ENCODE measurements at places on chromosomes 12 and 14.

DNA sequence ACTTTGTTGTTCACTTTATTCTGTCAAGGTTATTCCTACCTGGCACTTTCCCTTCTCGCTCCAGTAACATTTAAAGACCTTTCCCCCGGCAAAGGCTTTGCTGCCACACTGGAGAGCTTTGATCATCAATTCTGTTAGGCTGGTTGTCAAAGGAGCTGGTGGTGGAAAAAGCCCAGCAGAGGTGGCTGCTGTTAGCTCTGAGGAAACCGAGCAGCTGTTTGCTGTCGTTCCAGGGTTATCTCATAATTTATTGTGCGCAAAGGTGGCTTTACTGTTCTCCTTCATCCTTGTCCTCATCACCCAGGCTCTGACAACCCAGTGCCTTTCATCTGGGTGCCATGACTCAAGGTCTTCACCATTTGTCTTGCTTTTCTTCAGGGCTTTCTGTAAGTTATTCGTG is 38.2 kb upstream of the CRADD start:
- no peak for DNase-seq

- DNase-seq: no peak
Measured at GRCh38 chr12:33830070-33830469, 192.2 kb upstream of the ALG10 start.

DNA sequence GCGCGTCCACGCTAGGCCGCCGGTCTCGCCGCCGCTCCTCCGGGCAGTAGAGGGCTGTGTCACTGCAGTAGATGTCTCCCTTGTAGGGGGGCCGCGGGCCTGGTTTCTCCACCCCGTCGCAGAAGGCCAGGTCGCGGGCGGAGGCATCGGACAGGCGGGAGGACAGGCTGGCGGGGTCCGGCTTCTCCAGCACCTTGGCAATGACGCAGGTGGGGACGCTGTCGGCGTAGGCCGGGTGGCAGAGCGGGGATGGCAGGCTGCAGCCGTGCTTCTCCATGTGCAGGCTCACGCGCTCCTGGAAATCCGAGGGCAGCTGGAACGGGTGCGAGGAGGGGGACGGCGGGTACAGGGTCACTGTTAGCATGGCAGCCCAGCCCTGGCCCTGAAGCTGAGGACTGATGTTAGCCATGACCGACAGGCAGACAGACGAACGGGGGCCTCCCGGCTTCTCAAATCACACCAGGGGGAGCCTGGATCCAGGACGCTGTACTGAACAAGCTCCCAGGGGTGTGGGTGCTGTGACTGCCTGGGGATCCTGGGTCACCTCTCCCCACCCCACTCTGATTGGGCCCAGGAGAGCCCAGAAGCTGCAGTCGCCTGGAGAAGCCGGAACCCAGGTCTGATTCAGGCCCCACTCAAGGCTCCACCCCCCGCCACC is 48.1 kb downstream of the BEGAIN start:
- DNase-seq: no peak

DNA sequence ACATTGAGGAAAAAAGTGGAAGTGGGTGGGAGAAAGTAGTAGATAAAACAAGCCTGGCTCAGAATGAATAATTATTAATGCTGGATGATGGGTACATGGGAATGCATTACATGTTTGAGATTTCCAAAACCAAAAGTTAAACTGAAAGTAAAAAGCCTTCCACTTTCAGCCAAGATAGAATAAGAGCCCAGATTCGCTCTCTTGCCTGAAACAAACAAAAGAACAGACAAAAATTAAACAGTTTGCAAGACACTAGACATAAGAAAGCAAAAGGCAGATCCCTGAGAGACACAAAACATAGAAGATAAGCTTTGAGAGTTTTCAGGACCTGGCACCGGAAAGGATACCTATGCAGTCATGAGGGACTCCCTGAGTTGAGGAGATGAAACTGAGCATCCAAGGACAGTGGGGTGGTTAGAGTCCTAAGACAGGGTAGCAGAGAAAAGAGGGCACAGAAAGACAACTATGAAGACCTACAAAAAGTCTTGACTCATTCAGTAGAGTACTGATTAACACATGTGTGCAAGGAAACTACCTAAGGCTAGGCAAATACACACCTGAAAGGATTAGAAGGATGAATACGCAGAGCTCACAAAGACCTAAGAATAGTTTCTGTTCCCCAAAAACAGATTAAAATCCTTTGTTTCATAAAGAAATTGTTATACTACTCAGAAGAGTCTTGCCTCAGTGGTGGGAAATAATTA is 54.1 kb downstream of the CEP83 start:
- DNase-seq: no peak

- DNase-seq: no peak
Measured at GRCh38 chr14:104794631-104794992, 936 bp downstream of the AKT1 start.

DNA sequence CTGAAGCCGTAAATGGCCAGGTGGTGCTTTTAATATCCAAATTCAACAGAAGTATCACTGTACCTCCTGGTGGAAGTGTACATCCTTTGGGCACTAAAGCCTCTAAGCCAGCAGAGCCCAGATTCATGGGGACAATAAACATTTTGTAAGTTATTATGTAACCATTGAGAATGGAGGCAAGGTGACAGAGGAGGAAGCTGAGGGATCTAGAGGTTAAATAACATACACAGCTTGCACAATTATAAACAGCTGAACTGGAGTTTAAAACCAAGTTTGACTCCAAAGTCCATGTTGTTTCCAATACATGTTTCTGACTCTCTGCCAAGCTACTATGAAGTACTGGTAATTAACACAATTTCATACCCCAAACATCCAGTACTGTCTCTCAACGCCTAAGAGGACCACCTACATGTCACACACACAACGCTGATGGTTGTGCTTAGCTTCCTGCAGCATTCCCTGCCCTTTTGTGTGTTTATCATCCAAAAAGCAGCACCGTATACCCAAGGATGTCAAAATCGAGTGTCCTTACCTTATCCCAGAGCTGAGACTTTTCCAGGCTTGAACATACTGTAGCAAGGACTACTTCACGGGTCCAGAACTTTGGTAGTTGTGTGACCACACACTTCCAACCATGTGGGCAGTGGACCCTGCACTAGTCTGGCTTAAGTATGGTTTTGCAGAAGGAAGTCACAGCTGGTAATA is 41.3 kb downstream of the EGLN3 start:
- no peak for DNase-seq

DNA sequence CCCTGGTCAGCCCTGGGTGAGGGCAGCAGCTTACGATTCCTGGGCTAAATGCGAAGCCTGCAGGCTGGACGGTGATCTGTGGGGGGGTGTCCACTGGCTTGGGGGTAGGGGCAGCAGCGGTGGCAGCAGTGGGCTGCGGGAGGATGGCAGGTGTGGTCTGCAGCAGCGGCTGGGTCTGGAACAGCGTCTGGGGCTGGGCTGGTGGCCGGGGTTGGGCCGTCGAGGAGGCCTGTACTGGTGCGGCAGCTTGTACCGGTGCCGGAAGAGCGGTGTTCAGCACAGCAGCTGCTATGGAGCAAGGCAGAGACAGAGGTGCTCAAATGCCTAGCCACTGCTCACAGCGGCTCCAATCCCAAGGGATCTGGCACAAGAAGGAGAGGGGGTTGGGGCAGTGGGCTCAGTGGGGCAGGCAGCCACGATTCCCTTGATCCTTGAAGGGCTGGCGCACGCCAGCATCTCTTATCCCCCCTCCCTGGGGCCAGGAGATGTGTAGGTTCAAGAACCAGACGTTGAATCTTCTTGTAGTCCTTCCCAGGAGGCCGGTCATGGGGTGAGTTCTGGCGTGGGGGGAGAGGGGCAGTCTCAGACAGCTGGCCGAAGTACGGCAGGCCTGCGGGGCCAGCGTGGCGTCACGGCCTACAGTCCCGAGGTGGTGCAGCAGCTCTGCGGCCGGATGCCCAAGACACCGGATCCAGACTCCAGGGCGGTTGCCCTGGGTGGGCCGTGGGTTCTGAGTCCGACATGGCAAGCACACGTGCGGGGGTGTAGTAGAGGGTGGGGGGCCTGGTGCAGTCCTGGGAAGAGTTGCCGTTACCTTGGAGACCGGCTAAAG is 19.9 kb downstream of the POU6F1 start:
- DNase-seq: no peak

DNA sequence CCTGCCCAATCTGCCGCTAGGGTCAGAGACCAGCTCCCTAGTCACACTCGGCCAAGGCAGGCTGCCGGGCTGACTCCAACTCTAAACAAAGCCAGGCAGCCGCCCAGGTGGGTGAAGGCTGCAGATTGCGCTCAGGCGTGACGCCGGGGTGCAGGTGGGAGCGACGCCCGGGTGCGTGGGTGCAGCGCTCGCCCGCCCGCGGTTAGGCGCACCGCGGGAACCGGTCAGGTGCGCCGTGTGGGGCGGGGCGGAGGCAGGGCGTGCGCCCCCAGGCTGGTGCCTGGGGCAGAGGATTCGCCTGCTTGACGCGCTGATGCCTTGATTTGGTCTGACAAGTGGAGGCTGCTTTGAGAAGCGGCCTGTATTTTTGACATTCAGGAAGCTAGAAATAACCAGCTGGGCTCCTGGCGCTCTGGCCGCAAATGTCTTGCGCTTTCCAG is 126.7 kb upstream of the HIF1A start:
- no peak for DNase-seq

DNA sequence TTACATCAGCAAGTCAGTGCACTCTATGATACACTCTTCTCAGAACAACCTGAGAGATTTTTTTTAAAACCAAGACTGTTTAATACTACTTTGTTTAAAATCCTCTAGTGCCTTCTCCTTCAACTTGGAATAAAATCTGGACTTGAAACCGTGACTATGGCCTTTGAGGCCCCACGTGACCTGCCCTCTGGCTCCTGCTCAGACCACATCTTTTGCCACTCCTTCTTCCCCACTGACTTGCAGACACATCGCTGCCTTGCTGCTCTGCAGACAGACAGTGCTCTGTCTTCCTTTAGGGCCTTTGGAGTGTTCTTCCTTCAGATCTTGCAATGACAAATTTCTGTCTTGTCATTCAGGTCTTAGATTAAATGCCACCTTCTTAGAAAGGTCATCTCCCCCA is 48.5 kb downstream of the TTC8 start:
- DNase-seq: no peak

GRCh38 chr12:2348482-2348852 is 295.7 kb downstream of the CACNA1C start:
- no peak for DNase-seq

- DNase-seq: no peak
Measured at GRCh38 chr14:51236314-51236713, 3.7 kb upstream of the TMX1 start.

DNA sequence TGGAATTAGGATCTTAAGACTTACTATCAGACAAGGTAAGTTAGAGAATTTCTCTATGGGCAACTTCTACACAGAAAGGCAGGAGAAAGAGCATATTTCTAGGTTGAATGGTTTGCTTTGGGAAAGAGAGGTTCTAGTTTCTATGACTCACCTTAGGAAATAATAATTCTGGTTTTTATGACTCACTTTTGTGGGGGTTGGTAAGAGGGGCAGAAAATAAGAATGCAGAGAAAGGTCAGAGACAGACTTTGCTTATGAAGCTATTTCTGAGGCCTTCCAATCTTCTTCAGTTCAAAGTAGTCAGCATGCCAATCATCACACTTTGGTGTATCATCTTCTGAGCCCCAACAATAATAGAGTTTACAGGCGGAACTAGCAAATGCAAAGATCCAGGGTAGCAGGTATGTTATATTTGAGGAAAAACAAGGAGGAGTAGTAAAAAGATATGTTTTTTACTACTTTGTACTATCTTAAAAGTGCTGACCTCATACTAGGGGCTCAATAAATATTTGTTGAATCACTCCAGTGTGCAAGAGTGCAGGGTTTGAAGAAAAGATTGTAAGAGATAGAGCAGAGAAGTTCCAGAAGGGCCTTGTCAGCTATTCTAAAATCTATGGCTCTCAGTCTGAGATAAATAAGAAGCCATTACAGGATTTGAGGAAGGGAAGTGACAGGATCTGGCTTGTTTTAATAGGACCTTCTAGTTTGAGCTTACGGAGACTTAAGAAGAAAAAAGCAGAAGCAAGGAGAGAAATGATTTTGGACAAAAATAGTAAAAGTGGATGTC is 56.7 kb upstream of the LRFN5 start:
- DNase-seq: no peak

DNA sequence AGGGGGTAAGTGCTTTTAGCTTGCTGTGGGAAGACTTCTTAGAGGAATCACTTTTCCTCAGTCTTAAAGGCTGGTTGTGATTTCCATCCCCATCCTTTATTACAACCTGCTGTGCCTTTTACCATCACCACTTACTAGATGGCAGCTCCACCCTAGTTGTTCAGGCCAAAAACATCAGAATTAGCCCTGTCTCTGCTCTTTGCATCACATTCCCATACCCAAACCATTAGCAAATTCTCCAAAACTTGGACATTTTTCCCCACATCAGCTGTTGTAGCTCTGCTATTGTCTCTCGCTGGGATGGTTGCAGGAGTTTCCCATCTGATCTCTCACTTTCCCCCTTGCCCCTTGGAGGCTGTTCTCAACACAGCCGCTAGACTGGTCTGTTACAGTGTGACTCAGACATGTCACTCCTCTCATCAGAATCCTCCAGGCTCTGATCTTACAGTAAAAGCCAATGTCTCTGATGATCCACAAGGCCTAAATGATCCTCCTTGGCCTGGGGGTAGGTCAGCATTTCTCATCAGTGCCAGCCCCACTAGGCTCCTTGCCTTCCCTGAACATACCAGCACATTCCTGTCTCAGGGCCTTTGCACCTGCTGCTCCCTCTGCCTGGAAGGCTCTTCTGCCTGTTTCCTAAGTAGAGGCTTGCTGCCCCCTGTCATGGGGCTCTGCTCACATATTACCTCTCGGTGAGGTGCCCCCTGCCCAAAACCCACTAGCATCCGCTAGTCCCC is 102.5 kb downstream of the BEGAIN start:
- DNase-seq: no peak

- no peak for DNase-seq
Measured at GRCh38 chr12:50211392-50212070, 44.4 kb upstream of the CERS5 start.

DNA sequence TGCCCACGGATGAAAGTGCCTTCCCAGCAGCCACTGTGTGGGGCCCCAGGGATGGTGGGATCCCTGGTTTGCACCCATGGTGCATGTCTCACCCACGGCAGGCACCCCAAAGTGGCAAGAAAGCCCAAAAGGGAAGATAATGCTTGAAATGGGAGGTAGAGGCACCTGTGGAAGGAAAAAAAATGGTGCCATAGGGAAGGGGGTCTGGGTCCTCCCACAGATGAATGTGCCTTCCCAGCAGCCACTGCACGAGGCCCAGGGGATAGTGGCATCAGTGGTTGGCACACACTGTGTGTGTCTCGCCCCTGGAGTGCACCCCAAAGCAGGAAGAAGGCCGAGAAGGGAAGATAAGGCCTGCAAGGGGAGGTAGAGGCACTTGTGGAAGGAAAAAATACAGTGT is 264.2 kb downstream of the ALG10 start:
- no peak for DNase-seq

- no peak for DNase-seq
Measured at GRCh38 chr12:113149361-113150150, at the start of gene CFAP73. CFAP73 (plus strand) TSS chr12:113149724; CDS start chr12:113149858, 134 bp downstream.

DNA sequence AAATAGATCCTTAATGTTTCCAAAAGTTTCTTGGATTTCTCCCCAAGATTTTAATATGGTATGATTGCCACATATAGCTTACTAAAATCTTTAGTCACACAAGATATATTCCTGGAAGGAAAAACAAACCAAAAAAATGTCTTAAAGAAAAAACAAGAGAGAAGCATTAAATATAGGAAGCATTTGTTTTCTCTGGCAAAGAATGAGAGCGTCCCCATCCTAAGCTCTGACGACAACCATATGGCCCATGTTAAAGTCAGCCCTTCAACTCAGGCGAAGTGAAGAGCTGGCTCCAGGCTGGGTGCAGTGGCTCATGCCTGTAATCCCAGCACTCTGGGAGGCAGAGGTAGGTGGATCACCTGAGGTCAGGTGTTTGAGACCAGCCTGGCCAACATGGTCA is 35.6 kb downstream of the GCH1 start:
- no peak for DNase-seq
